ENCODE measurements at places on chromosomes 5 and 9. TPM values are rescaled to one million over a fixed set of nuclear protein-coding genes. Genes with fewer than 3 reads are reported as not detected.
A peak's percentile ranks its signal among the peaks of the same experiment; 100 is the strongest.

- DNase-seq, result no peak
Observed at GRCh38 chr5:38207343-38207742, 51.0 kb upstream of the EGFLAM start.

DNA sequence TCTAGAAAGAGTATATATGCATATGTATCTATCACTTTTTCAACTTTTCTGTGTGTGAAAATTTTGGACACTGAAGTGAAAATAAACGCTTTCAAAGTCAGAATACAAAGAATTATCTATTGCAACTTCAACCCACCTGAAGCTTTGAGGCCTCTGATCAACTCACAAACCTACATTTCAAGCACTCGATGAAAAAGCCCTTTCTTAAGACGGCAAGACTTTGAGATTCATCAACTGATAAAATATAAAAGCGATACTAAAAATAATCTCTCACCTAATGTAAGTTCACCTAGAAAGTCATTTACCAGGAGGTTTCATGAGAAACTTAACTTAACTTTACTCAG is 1.2 kb downstream of the GOLPH3 start:
- no peak for DNase-seq

- no peak for DNase-seq
Observed at GRCh38 chr5:114419959-114420358, 58.1 kb downstream of the KCNN2 start.

Gene CCNO
- 0.20 TPM for total RNA-seq

GRCh38 chr5:169448826-169449225 is 134.7 kb upstream of the SPDL1 start:
- no peak for DNase-seq

Gene DDX4
- not detected for total RNA-seq

Gene TMEM171
- total RNA-seq, result 0.49 TPM

DNA sequence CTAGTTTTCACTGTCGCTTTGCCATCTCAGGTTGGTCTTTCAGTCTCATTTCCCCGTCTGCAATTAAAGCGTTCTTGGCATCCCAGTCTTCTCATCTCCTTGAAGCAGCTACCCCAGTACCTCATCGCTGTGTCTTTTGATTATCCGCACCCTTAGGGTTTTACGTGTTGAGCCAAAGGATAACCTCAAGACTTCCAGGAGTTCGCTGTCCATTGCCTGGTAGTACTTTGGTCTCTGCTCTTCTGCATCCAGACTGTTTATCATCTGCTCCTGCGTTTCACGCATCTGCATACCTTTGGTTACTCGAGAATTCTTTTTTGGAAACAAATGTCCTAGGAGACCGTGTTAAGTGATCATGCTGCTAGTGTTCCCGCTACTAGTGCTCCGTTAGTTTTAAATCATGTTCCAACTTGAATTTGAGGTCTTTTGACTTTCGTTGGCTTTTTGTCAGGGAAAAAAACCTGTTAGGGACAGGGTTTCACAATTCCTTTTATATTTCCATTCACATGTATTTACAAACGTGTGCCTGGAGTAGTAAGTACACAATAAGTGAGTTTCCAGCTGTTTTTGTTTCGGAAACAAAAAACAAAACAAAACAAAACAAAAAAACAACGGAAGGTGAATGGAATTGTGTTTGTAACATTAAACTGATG is 888 bp downstream of the RABGAP1 start:
- no peak for DNase-seq

GRCh38 chr5:95709967-95710650 is 21.0 kb upstream of the RHOBTB3 start:
- DNase-seq, result no peak

Gene GPRIN1
- 4.8 TPM for total RNA-seq

Gene ST6GALNAC4
- 8.9 TPM for total RNA-seq

Gene C1QTNF3
- 34.8 TPM for total RNA-seq

DNA sequence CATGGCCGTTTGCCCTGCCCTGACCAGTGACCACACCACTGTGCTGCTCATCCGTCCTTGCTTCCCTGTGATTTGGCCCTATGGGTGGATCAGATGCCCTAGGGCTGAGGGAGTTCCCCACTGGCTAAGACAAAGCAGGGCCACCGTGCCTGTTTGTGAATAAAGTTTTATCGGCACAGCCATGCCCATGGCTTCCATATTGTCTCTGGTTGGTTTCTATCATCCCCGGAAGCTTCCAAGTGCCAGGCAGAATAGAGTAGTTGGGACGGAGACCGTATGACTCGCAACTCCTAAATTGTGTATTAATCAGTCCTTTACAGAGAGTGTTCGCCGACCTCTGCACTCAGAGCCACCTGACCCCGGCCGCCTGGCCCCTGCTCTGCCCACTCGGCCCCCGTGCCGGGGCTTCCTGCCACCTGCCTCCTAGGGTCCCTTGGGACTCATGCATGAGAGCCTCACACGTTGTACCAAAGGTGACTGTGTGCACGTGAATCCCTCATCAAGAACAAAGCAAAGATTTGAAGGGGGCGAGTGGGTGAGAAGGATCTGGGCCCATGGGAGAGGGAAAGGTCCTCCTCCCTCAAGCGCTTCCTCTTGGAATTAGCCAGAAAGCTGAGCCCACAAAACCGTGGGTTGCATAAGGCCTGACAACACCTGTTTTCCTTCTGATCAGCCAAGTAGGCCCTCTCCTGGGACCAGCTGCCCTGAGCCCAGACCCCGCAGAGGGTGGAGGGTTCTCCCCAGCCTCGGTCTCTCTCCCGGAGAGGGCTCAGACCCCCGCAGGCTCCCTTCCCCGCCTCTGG is 11.7 kb upstream of the FCN2 start:
- no peak for DNase-seq

Gene LCN9
- not detected for total RNA-seq

DNA sequence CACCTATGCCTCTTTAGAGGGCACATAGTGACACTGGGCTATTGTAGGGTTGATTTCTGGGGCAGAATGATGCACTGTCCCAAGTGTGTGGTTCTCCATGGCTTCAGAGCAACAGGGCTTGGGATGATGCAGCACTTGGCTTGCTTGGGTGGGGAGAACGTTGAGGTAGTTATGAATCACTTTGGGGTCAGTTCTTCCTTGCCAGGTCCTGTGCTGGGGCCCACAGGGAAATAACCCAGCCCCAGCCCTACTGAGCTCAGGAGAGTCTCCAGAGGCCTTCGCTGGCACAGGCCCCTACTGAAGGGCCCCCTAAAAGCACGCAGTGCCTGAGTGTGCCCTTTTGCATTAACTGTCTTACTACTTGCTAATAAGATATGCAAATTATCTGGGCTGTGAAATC is 24.2 kb downstream of the JADE2 start:
- DNase-seq, result no peak

DNA sequence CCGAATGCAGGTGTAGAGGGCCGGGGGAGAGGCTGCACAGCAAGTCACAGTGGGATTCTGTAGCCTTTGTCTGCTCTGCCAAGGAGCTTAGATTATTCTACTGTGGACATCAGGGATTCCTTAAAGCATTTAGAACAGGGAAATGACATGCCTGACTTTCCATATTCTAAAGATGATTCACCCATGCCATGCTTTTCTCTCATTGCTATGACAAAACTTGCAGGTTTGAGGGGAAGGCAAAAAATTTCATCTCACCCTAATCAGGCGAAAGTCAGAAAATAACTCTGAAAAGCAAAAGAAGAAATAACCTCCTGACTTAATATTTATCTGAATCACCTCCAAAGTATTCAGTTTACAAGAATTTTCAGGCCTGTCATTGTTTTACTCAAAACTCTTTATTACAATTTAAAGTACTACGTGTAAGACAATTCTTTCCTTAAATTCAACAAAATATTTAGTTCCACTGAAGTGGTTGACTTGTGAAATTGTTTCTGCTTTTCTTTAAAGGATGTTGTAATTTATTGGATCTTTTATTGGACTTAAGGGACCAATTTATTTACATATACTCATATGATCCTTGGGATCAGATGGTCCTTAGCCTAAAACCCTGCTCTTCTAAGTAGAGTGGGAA is 30.0 kb upstream of the GAS1 start:
- DNase-seq, result no peak

GRCh38 chr5:169584998-169585451 is 1.5 kb downstream of the SPDL1 start:
- no peak for DNase-seq

DNA sequence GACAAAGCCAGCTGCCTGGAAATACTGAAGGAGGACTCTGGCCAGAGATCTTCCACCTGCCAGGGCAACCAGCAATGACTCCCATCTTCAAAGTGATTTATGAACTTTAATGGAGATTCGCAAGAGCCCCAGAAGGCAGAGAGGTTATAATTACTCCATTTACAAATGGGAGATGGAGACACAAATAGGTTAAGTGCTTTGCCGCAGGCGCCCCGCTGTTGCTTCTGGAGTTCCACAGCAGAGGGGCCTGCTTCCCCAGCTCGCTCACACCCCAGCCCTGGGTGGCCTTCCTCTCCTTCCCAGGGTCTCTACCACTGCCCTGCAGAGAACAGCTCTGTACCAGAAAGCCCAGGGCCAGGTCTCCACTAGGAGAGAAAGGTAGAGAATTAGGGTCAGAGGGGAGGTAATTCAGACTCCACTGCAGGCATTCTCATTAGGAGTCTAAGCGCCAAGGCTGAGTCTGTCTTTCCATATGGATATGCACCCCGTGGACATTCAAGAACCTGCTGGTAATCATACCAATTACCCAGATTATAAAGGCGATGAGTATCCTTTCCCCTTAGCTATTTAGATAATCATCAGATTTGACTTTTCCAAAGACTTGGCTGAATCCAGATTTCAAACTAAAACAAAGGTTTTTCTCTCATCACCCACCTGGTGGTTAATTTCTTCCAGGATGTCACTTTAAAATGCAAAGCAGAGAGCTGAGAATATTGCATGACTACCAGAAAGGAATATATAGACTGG is 157.6 kb upstream of the TUT7 start:
- DNase-seq, result no peak

Gene IFNA7
- not detected for total RNA-seq

DNA sequence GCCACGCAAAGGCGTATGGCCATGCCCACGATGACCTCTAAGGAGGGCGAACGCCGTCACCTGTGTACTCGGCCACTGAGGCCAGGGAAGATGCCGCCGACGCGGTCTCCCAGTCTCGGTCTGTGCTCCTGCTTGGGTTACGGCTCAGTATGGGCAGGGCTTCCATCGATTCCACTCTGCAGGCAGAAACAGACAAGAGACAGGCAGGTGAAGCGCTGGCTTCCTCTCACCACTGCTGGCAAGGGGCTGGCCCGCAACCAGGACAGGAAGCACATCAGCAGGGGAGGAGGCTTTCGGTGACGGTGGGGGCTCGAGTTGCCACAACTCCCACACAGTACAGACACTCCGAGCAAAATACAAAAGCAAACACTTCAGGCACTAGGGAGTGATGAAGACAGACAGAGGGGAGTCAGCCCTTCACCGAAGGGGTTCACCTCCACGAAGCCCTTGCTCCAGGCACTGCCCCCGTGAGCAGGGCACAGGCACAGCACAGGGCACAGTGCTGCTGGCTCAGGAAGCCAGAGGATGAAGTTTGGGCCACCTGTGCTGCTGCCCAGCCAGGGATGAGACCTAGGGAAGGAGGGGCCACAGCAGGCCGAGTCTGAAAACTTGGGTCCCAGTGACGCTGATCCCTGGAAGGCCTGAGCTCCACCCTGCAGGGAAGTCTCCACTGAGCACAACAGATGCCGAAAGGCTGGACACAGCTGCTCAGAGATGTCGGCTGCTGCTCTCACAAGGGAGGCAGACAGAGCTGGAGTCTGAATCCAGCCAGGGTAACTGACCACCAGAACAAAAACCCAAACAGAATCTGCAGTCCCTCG is 91.3 kb downstream of the CAMSAP1 start:
- DNase-seq, result no peak

GRCh38 chr9:9913276-9913832 is 699.4 kb downstream of the PTPRD start:
- DNase-seq, result no peak

DNA sequence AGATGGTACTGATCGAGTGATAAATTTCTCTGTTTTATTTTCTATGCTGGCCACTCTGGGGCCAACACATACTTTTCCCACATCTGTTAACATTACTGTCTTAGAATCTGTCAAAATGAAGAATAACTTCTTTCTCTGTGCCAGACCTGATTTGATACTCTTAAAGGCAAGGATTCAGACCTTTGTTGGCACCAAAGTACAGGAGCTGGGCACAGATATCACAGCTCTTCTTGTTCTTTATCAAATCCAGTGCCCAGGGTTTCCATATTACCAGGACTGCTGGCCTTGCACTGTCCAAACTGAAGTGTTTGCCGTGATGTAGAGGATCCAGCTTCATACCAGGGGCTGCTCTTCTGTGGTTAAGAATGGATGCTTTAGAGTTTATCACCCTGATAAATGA is 20.9 kb downstream of the ZNF474 start:
- no peak for DNase-seq

GRCh38 chr5:52277101-52277500 is 510.6 kb upstream of the ITGA1 start:
- no peak for DNase-seq

- DNase-seq, result peak; percentile 77
Observed at GRCh38 chr5:38463634-38464521, 92.6 kb downstream of the LIFR start.

GRCh38 chr9:84145780-84146179 is 165.2 kb downstream of the RMI1 start:
- DNase-seq, result no peak

DNA sequence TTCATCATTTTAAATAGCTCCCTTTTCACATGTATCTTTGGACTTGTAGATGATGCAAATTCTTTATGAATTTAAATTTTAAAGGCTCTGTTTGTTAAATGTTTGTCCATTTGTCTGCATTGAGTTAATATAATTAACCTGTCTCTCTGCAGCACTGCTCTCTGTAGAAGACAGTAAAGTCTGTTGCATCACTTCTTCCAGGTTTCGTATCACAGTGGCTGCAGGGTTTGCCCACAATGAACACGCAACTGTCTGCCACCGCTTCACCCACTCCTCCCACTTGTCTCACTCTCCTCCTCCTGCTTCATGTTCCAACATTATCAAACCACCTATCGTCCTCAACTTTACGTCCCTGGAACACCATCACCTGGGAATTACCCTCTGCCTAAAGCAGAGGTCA is 231.3 kb upstream of the SLC30A5 start:
- no peak for DNase-seq

DNA sequence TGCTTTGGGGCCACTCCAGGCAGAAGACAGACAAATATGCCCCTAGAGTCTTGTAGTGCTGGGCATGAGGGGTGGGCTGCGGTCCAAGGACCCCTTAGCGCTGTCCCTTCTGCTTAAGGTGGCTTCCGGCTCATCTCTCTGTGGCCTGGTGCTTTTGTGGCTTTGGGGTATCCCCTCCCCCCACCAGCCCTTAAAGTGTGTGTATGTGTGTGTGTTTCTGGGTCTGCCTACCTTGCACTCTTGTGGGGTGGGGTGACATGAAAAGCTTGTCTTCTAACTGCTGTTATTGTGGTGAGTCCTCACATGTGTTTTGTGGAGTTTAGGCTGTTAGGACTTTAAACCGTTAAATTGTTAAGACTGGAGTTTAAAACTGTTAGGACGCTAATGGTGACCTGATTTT is 23.6 kb downstream of the MARCHF6 start:
- DNase-seq, result no peak

Gene FBXO38
- 48.8 TPM for total RNA-seq

Gene CAMLG
- total RNA-seq, result 29.6 TPM

GRCh38 chr5:77563475-77563874 is 71.4 kb upstream of the WDR41 start:
- no peak for DNase-seq

- DNase-seq, result no peak
Observed at GRCh38 chr5:97182571-97183099, 412 bp downstream of the RIOK2 start.

Data from skin of body (tissue), 3 donors.